HuH-7 (cell line): ENCODE measurements at places on chromosomes 4 and X.

GRCh38 chr4:89889289-89889688 is 5.4 kb upstream of the MMRN1 start:
- DNase-seq: no peak

DNA sequence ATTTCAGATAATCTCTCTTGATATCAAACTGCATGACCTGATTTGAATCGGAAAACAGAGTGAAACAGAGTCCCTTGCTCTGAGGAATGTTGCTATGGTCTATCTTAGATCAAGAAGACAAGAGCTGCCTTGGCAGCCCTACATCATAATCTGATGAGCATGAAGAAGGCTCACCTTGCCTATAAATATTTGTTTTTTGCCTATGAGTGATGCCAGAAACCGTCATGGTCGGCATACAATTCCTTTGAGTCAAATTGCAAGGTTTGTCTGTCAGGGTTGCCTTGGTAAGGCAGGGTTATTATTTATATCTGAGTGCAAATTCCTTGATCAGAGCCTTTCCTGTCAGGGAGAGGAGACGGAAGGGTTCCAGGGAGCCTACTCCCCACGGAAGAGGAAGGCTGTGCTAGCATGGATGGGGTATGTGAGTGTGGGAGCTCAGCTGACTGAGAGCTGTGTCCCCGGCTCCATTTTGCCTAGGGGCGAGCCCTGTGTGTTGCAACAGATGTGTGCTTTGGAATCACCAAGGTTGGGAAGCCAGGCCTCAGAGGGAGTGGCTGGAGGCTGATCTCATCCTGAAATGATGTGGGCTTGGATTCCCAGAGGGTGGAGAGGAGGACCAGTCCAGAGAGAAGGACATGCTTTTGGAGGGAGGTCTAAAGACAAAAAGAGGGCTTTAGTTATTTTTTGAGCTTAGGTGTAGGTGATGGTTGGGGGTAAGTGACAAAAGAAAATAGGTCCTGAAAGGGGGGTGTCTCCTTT is 43.6 kb downstream of the RTL9 start:
- DNase-seq: no peak

DNA sequence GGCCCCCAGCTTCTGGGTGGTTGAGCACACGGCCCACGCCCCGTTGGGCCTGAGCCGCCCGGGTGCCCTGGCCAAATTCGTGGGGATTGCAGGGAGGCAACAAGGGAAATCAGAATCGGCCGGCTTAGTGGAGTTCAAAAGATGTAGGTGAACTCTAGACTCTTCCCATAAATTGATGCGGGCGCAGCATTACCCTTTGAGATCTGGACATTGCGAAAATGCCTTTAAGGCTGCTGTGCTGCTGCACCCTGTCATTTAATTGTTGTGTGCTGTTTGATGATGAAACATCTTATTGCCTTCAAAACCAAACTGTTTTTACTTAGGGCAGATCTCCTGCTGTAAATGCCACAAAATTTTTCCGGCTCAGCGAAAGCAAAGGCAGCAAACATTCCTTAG is 409 bp upstream of the MPP1 start:
- no peak for DNase-seq

DNA sequence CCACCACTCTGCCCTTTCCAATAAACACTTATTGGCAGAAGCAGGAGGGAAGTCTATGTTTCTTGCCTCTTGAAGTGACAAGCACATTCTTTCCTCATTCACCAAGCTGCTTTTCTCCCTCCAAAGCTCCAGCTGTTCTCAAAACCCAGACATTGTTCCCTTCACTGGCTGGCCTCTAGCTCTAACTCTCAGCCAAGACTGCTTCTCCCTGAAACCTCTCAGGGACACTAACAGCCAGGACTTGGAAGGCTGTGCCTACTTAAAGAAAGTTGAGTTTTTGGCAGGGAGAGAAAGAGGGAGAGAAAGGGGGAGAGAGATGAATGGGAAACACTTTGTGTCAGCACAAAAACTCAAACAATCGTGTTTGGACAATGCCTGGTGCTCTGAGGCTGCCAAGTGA is 99.5 kb downstream of the COX18 start:
- no peak for DNase-seq

DNA sequence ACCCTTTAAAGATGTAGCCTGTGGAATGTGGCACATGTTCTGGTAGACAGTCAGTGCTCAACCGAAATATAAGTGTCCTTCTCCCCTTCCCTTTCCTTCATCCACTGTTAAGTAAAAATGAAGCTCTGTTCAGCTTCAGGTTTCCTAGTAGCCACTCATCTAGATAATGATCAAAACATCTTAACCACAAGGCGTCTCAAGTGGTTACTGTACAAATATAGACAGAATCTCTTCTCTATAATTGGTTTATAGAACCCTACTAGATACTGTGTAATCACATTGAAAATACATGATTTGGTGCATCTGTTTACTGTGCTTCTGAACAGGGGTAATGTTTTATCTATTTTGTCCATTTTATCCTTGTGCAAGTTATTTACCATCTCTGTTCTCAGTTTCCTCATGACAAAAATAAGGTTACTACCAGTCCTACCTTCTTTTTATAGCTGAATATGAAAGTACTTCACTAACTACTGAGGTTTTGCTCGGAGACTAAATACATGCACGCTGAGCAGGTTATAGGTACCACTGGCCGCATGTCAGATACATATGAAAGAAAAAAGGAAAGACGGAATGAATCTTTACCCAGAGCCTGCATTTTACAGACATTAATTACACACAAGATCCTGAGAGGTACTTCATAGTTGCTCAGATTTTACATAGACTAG is 20.3 kb upstream of the SLC25A4 start:
- no peak for DNase-seq

DNA sequence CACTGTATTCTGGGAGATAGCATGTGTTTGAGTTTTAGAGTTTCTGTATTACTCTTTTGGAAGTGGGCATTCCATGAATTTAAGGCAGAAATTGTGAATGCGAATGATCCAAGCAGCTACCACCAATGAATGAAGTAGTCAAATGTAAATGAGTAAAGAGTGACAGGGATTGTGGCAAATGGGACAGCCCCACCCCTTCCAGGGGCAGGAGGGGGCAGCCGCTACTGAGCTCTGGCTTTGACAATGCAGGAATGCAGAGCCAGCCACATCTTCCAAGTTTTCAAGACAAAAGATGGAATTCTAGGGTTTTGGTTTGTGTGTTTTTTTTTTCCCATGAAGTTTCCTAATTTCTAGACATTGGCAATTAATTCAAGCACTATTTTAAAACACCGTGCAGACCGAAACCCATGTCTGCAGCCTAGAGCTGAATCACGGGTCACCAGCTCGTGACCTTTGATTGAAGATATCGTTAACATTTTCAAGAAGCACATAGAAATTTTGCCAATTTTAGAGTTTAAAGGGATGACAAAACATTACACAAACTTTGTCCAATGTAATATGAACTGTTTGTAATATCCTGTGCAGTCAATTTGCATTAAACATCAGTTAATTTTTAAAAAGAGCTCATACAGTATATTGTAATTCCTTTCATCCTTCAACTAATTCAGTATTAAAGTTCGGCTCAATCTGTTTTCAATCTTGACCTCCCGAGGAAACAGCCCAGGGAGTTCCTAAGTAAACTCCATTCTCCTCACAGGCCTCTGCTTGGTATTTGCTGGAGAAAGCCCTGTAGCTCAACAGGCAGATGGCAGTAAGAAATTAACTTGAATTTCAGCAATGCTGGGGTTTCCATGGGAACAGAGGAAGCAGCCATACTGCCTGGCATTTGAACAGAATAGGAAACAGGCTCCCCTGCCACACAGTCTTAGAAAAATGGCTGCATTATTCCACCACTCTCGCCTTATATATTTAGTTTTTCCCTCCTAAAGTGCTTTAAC is 83.4 kb downstream of the UCHL1 start:
- no peak for DNase-seq

DNA sequence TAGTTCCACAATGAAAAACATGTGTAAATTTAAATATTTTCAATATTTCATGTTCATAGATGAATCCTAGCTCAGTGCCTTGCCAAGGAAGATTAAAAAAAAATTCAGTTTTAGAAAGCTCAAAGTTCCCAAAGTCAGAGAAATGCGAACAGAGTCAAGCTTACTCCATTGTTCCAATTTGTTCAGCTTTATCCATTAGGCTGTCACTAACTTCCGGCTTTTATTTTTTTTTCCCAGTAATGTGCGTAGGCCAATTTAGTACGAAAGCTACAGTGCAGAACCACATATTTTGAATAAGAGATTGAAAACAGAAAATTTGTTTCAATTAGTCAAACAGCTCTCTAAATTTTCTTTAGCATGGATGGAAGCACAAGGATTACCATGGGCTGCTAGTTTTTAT is 23.1 kb upstream of the KLHL2 start:
- no peak for DNase-seq

- no peak for DNase-seq
Observed at GRCh38 chrX:139828033-139828432, 104.8 kb downstream of the ATP11C start.

DNA sequence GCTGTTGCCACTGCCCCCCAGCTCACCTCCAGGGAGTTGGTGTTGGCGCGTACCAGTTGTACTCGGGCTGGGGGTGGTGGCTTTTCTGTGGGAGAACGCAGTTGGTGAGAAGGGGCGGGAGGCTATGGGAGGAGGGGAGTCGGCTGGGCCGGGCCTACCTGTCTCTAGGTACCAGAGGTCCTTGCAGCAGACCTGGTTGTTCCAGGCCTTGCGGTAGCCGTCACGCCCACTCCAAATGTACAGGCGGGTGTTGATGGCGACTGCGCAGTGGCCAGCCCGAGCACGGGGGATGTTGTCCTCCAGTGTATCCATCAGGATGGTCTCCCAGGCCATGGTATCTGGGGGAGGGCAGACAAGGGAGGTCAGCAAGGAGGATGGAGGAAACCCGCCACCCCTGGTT is 11.5 kb downstream of the HCFC1 start:
- no peak for DNase-seq

GRCh38 chr4:8727546-8728510 is 135.3 kb downstream of the CPZ start:
- no peak for DNase-seq

- no peak for DNase-seq
Observed at GRCh38 chr4:108056418-108056817, 66.7 kb downstream of the HADH start.

GRCh38 chr4:163077680-163078079 is 89.0 kb downstream of the NAF1 start:
- no peak for DNase-seq

DNA sequence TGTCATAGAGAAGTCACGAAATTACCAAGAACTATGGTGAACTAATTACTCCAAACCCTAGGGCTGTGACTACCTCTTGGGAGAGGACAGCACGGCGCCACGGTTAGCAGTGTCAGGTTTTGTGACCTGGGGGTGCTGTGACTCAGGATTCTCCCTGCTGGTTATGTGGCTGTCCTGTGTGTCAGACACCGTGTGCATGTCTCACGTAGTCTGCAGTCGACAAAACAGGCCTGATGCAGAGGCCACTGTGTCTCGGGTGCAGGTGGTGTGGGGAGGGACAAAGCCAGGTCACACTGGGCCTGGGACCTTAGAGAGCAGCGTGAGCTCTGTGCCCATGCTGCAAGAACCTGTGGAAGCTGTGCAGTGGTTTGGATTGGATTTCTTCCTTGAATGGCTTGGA is 34.1 kb downstream of the TNIP2 start:
- no peak for DNase-seq

DNA sequence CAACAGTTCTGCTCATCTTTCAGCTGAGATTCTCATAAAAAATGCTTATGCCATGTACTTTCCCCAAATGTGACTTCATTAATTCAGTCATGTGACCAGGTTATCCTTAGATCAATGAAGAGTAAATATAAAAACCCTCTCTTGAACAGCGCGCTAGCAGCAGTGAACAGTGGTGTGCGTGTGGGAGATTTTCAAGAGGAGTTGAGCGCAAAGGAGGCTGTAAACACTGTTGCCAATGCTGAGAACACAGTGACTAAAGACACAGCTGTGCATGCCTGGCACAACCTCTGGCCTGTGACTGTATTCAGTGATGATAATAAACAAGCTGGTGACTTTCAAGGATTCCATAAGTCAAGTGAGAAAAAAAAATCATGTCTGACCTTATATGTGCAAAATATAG is 25.1 kb downstream of the MSX1 start:
- DNase-seq: no peak

- no peak for DNase-seq
Observed at GRCh38 chr4:73929278-73929677, 52.5 kb downstream of the PF4 start.

GRCh38 chr4:188307591-188307990 is 168.3 kb downstream of the TRIML1 start:
- no peak for DNase-seq
